ENCODE measurements at places on chromosomes 6 and 20.
A peak's percentile ranks its signal among the peaks of the same experiment; 100 is the strongest.

GRCh38 chr6:162644153-162644552 lies 83.4 kb downstream of the PRKN start:
- no peak for DNase-seq

DNA sequence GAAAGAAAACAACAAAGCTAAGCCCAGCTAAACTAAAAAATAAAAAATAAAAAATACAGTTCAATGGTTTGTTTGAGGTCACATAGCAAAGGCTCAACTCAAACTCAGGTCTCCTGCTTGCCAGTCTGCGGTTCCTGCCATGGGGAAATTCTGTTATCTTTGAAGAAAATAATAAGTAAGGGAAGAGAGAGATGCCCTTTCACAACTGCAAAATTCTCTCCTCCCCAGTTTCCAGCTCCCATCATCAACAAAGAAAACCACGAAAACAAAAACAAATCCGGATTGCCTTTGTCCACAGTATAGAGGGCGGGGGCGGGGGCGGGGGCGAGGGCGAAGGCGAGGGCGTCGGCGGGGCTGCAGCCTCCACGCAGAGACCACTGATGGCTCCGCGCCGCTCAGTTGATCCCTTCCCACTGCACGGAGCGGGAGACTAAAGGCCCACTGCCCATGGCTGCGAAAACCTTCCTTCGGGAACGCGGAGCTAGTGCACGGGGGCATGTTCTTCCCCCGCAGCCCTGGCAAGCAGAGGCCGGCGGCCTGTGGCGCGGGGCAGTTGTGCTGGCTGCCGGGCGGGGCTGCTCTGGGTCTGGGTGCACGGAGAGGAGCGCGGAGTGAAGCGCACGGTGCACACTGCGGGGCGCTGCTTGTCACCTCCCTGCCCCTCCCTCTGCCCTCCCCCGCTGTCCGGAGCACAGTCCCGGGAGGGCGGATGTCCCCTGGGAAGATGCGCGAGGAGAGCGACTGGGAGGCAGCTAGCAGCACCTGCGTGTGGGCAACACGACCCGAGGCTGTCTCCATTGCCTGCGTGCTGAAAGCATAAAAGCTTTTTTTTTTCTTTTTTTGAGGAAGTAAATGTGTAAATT lies 54.1 kb upstream of the TPD52L1 start:
- DNase-seq, result peak; percentile 57

DNA sequence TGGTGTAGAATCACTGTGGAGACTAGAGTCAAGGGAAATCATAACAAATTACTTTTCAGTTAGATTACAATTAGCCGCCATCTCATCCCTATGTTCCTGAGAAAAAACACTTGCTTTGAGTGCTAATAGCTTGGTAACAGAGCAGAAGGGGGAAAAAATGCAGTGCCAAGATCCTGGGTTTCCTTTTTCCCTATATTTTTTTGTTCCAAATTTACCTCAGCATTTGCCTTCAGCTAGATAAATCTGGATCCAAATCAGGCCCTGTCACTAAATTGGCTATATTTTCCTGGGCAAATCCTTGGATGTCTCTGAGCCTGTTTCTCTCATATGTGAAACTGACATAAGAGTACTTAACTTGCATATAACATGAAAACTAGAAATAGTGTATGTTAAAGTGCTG lies 86.0 kb downstream of the TENT5A start:
- DNase-seq, result no peak

GRCh38 chr6:164532198-164533044 lies 777.0 kb downstream of the C6orf118 start:
- DNase-seq, result no peak

GRCh38 chr6:106134087-106134770 lies 48.1 kb downstream of the PRDM1 start:
- no peak for DNase-seq

DNA sequence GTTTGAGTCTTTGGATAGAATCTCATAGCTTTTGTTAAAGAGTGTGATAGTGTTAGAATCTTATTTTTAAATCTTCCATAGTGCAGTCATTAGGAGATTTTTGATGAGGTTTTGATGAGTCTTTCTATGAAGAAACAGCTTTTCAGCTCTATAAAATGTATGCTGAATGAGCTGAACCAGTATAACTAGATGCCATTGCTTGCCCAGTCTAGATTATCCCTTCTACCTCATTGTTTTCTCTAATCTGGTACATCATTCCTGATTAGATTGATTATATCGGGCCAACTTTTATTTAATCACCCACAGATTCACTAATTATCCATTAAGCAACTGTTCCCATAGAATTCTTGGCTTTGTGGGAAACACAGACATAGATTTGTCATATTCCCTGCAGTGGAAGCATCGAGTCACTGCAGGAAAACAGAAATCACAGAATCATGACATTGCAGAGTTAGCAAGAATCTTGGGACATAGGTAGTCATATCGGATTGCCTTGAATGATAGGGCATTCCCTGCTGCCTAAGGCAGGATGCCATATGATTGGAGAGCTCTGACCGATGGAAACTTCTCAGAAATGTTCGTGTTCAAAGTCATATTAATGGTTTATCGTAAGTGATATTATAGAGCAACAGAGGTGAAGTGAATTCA lies 882.7 kb upstream of the FLRT3 start:
- DNase-seq, result no peak

GRCh38 chr6:80523531-80523997 lies 417.1 kb downstream of the BCKDHB start:
- no peak for DNase-seq

DNA sequence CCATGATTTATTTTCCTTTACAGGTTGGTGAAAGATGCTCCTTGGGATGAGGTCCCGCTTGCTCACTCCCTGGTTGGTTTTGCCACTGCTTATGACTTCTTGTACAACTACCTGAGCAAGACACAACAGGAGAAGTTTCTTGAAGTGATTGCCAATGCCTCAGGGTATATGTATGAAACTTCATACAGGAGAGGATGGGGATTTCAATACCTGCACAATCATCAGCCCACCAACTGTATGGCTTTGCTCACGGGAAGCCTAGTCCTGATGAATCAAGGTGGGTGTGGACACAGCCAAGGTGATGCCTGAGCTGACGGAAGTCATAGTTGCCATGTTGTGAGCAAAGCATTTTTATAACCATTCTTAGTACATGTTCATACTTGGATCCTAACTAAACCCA lies 34.6 kb upstream of the CALHM6 start:
- DNase-seq, result no peak

DNA sequence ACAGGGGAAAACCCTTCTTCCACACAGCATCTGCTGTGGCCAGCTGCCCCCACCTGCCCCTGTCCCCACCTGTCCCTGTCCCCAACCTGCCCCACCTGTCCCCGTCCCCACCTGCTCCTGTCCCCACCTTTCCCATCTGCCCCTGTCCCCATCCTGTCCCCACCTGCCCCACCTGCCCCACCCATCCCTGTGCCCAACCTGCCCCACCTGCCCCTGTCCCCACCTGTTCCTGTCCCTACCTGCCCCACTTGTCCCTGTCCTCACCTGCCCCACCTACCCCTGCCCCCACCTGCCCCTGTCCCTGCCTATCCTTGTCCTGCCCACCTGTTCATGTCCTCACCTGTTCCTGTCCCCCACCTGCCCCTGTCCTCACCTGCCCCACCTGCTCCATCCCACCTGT lies 6.4 kb upstream of the MYT1 start:
- no peak for DNase-seq

GRCh38 chr6:147678253-147678652 lies 169.8 kb downstream of the SAMD5 start:
- no peak for DNase-seq

DNA sequence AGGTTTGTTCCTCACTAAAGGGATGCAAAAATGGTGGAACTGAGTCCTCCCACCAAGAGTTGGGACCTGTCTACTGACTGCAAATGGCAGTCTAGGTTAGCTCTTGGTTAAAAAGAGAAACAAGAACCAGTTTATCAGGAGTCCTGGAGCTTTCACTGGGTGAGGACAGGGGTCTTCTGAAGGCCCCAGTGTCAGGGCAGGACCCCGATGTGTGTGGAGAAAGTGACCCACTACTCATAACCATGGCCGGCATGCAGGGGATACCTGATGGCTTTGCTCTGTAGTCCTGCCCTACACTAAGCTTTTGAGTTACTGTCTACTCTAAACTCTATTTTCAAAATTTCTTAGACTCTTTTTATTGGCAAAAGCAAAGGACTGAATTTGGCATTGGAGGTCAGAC lies 220.5 kb downstream of the ANKRD60 start:
- no peak for DNase-seq

GRCh38 chr20:50379049-50379990 lies 130.9 kb upstream of the PTPN1 start:
- peak; percentile 45 for DNase-seq

- DNase-seq, result peak; percentile 57
Measured at GRCh38 chr6:36851149-36851614, 11.9 kb upstream of the CPNE5 start.

GRCh38 chr20:59124296-59125029 lies 39.2 kb upstream of the ZNF831 start:
- DNase-seq, result no peak

DNA sequence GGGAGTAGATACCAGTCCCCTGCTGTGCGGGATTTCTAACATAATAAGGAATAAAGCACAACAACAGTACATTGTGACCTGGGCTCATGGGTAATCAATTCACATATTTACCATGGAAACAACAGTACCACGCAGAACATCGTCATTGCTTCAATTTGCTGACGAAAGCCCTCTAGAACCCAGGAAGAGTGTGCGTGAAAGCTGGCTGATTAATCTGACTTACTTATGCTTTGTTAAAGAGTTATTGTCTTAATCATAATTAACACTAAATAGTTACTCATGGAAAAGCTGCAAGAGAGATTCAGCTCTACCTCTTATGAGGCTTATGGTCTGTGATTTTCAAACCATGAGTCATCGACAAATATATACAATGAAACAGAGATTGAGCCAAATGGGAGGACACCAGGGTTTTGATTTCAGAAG lies 644.3 kb upstream of the AGPAT4 start:
- DNase-seq, result peak; percentile 73

GRCh38 chr6:31558631-31559500 lies 11.5 kb downstream of the NFKBIL1 start:
- DNase-seq, result no peak

GRCh38 chr20:50450881-50451752 lies 59.1 kb upstream of the PTPN1 start:
- peak; percentile 32 for DNase-seq

- DNase-seq, result no peak
Measured at GRCh38 chr20:40962733-40963504, 65.7 kb upstream of the TOP1 start.

DNA sequence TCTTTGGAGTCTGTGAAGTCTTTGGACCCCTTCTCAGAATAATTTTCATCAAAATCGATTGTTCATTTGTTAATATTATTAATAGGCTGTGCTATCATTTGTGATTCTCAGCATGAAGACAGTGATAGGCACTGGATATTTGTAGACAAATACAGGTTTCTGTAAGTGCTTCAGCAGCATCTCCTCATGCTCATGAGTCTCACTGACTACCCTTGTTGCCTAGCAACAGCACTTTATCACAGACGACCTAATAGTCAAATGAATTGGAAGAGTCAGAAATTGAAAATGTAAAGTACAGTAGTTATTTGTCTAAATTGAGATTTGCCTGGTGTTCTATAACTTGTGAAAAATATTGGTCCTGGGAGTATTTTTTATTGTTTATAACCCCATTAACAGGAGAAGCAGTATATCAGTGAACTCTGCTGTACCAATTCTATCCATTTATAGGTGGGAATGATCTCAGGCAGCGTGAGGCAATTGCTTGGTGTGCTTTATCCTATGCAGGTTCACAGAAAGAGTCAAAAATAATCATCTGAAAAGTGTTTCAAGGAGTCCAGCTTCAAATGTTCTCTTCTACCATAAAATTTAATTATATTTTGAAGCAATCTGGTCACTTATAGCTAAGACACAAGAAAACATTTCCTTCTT lies 684.6 kb downstream of the RFPL4B start:
- no peak for DNase-seq

GRCh38 chr20:41645372-41645771 lies 27.2 kb upstream of the CHD6 start:
- no peak for DNase-seq

DNA sequence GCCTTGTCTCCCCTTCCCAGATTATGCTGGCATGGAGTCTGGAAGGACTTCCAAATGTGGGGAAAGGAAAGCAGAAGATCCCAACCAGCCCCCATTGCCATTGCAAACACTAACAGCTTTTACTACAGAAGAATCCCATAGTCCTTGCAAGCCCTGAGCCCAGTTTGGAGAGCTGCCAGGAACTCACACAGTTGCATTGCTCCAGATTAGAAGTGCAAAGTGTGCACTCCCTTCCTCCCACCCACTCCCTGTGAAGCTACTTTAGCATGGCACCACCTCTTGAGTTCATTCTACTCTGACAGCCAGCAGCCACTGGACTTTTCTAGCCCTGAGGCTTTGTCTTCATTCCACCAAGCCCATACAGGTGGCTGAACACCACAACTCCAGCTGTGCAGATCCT lies 67.6 kb downstream of the SLC22A2 start:
- DNase-seq, result no peak

- peak; percentile 39 for DNase-seq
Measured at GRCh38 chr6:91562955-91563354, 976.1 kb upstream of the MAP3K7 start.

- DNase-seq, result no peak
Measured at GRCh38 chr6:55003719-55004430, 157.3 kb downstream of the FAM83B start.

DNA sequence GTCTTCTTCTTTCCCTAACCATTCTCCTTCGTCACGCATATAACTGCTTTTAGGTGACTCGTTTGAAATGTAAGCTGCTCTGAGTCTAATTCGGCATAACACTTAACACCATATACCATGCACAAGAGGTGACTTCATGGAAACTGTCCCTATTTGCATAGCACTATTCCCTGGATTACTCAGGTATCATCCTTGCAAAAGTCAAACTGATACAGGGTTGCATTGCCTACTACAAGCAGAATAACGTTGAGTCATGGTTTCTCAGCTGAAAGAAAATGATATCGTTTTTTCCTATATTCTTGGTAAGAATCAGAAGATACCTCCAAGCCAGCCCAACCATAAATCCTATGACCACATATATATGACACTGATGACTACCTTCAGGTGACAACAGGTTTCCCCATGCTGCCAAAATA lies 227.5 kb downstream of the ATXN1 start:
- peak; percentile 46 for DNase-seq

- no peak for DNase-seq
Measured at GRCh38 chr6:55875400-55875799, at the start of gene BMP5. BMP5 (minus strand) TSS chr6:55875590; CDS start chr6:55874865, 725 bp downstream.

- peak; percentile 63 for DNase-seq
Measured at GRCh38 chr6:1612974-1613306, 3.2 kb downstream of the FOXC1 start.

DNA sequence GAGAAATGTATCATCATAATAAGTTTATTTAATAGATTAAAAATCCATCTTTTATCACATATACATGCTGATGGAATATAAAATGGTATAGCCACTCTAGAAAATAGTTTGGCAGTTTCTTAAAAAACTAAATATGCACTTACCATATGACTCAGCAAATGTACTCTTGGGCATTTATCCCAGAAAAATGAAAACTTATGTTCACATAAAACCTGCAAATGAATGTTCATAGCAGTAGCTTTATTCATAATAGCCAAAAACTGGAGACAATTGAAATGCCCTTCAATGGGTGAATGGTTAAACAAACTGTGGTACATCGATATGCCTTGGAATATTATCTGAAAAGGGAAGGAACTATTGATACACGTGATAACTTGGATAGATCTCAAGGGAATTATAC lies 6.4 kb upstream of the NCOA7 start:
- no peak for DNase-seq

- DNase-seq, result no peak
Measured at GRCh38 chr6:133959667-133960368, 6.8 kb downstream of the TBPL1 start.
